ENCODE measurements at places on chromosomes 11 and 22. TPM values are rescaled to one million over a fixed set of nuclear protein-coding genes. Genes with fewer than 3 reads are reported as not detected.

Gene MN1
- total RNA-seq, result 11.6 TPM

Gene ACRV1
- total RNA-seq, result 1.7 TPM

Gene PRAME
- total RNA-seq, result not detected

Gene TIMP3
- 51.9 TPM for total RNA-seq

Gene UPK3A
- not detected for total RNA-seq

Gene BCO2
- total RNA-seq, result 40.3 TPM

Gene LMNTD2
- total RNA-seq, result 1.00 TPM

Gene FAM227A
- total RNA-seq, result 10.5 TPM

Gene KREMEN1
- total RNA-seq, result 40.0 TPM

Gene SMTNL1
- not detected for total RNA-seq

Gene ZNF70
- 7.2 TPM for total RNA-seq

Gene GGTLC3
- total RNA-seq, result not detected

Gene SPI1
- 14.4 TPM for total RNA-seq

Gene GNAZ
- 73.8 TPM for total RNA-seq

Gene SERPING1
- 40.6 TPM for total RNA-seq

Gene C11orf42
- total RNA-seq, result not detected

Gene MB
- not detected for total RNA-seq

Gene C11orf21
- 1.4 TPM for total RNA-seq

Gene C11orf86
- total RNA-seq, result not detected

Gene DLG2
- total RNA-seq, result 297 TPM

Gene RAG2
- total RNA-seq, result not detected

Gene ZNF215
- total RNA-seq, result 0.48 TPM

Gene MMP13
- not detected for total RNA-seq
